D341Med (cell line): ENCODE measurements at places on chromosomes 12 and 14.

GRCh38 chr12:49624921-49625577 lies 1.7 kb downstream of the PRPF40B start:
- DNase-seq = no peak

DNA sequence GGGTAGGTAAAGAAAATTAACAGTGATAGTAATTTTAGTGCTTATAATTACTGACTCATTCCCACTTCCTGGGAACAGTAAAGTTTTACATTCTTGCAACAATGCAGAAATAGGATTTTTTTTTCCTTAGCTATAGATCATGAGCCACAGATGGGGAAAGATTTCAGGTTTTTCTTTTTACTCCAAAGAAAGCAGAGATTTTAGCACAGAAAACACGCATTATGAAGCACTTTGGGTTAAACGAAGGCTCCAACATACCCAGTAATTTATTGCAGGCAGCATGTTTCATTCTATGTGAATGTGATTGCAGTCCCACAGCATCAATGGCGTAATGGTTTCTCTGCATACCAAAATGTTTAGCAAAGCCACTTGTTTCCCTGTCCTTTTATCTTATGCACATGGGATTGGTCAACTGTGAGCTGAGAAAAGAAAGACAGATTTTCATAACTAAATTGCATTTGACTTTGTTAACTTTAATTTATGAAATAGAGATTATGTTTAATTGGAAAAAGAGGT lies 124.6 kb upstream of the E2F7 start:
- DNase-seq = no peak

DNA sequence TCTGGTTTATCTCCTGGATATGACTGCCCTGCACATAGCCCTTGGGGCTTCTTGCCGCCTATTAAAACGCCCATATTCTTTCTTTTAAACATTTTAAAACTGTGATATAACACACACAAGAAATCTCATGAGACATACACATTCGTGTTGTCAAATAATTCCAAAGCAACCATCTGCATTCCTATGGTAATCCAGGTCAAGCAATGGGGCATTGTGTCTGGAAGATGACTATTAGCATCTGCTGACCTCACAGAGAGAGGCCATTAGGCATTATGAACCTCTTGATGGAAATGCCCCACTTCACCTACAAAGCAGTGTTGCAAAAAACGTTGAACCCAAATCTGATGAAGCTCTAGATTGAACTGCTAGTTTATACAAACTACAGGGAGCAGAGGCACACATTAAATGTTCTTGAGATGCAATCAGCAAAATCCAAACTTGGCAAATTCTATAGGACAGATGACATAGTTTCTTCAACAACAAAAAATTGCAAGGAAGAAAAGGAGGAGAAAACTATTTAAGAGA lies 513.8 kb upstream of the CCDC196 start:
- DNase-seq = no peak

DNA sequence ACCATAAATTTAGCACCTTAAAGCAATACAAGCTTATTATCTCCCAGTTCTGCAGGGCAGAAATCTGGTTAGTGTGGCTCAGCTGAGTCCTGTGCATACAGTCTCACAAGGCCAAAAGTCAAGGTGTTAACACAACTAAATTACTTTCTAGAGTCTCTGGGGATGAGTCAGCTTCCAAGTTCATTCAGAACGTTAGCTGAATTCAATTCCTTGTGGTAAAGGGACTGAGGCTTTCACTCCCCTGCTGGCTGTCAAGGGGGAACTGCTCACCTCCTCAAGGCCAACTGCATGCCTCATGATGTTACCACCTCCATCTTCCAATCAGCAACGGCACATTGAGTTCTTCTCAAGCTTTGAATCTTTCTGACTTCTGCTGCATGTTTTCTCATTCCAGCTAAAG lies 27.6 kb downstream of the EML5 start:
- no peak for DNase-seq

DNA sequence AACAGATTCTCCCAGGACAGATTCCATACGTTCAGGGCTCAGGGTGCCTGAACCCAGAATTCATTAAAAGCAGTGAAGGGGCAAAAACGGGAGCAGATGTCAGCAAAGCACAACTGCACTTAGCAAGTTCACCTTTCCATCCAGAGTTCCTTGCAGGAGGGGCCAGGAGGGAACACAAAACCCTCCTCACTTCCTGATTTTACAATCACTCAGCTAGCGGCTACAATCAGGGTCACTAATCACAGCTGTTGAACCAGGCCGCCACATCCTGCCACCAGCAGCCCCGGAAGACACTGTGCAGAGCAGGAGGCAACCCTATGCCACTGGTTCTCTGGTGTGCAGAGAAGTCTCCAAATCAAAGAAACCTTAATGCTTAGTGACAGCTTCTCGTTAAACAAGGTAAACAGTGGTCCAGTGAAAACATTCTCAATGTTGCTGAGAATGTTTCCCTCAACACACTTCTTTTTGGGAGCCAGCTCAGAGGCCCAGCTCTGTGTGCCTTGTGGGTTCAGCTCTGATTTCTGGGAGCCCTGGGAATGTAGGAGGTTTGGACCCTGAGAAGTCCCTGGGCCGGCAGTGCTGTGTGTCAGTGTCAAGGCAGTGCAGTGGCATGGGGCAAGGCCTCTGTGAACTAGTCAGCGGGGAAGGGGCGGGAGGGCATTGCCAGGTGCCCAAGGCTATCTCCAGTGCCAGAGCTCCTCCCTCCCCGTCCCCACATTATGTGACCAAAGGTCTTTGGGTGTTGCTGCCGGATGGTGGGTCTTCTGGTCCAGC lies 54.5 kb downstream of the VCPKMT start:
- no peak for DNase-seq

DNA sequence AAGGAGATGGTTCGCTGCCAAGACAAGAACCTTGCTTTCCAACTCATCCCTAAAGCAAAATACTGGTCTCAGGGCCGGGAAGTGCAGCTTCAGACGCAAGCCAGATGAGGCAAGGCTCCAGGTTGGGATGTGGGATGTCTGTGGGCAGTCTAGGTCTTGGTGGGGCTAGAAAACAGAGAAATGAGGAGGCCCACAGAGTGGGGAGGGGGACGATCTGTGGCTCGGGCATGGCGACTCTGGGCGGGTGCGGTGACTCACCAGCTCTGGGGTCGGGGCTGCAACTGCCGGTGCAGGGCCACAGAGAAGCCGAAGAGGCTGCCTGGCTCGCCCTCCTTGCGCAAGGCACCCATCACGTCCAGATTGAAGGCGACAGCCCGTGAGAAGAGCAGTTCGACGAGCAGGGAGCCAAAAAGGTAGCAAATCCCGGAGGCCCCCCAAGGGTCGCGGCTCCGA lies 459 bp downstream of the ITGA7 start:
- no peak for DNase-seq

DNA sequence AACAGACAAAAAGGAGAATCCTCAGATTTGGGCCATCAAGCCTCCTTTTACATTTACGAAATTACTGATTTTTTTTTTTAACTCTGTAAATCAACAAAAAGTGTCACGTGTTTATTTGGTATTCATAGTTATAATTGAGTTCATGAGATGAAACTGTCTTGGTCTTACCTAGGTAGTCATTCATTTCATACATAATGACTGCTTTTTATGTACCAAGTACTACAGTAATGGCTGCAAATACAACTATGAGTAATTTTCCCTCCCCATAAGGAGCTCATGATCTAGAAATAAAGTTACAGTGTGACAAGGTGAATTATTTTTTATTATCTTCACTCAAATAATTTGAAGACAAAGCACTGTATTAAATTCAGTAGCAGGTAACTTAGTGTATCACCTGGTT lies 6.4 kb upstream of the TBK1 start:
- no peak for DNase-seq

DNA sequence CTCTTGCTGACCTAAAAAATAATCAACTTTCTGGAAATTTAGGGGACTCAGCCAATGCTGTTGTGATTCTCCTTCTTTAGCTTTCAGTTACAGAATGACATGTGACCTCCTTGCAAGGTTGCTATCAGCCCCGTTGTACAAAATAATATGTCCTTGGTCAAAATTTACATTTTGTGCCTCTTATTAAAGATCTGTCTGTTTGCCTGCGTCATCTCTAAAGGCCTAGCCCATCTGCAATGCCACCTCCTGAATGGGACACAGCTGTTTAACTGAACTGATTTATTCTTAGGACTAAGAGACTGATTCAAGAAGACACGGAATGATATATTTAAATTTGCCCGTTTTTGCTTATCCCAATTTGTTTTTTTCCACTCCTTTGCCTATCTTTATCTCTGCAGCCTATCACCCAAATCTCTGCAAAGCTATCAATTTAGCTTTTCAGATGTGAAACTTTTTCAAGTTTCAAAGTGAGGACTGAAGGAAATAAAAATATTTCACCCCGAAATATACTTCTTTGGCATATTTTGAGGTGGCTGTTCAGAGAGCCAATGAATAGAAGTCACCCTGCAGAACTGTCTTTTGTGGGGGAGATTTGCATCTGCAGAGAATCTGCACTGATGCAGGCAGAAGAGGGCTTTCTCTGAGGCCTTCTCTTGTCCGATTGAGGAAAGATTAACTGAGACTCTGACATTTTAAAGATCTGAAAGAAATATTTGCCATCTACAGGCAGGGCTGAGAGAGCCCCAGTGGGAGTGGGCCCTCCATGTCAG lies 126.0 kb downstream of the VEZT start:
- no peak for DNase-seq

DNA sequence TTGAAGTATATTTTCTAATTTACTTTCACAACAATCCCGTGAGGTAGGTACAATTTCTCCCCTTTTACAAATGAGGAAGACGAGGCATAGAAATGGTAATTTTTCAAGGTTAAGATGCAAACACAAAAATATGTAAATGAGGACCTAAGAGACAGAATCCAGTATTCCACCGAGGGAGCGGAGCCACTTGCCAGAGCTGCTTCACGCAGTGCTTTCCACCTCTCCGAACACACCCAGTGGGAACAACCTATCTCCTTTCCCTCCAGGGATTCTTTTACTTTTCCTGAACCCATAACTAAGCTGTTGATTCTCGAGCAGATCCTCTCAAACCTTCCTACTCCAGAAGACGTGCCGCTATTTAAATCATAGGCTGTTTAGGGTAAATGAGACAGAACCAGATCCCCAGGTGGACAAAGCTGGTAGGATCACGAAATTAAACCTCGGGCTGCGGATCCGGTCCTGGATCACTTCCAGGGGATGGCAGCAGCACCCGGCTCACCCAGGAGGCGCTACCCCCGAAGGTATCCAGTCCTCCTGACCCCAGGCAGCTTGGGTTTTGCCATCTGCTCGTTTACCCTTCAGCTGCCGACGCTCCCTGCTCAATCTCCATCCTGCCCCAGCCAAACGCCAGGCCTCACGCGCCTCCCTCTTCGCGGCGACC lies 1.5 kb downstream of the DDHD1 start:
- peak; percentile 86 for DNase-seq

DNA sequence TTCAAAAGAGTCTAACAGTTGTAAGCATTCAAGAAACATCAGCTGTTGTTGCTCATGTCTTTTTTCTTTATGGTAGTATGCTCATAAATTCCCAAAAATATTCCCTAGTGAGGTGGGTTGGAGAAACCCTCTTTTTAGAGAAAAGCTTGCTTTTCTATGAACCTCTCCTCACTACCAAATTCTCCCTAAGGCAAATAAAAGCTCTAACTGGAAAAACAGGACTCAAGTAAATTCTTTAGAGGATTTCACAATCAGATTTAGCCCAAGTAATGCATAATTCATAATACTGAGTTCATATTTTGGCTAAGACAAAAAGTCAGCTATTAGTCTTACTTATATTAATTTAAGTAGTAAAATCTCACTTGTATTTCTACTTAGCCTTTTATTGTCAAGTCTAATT lies 59.1 kb downstream of the DIO2 start:
- DNase-seq = no peak

GRCh38 chr14:103434868-103435442 lies 49.7 kb downstream of the MARK3 start:
- no peak for DNase-seq

- no peak for DNase-seq
These were observed 256.4 kb upstream of the PWP1 start for GRCh38 chr12:107429006-107429705.

GRCh38 chr12:98156697-98157096 lies 358.7 kb upstream of the TMPO start:
- no peak for DNase-seq

DNA sequence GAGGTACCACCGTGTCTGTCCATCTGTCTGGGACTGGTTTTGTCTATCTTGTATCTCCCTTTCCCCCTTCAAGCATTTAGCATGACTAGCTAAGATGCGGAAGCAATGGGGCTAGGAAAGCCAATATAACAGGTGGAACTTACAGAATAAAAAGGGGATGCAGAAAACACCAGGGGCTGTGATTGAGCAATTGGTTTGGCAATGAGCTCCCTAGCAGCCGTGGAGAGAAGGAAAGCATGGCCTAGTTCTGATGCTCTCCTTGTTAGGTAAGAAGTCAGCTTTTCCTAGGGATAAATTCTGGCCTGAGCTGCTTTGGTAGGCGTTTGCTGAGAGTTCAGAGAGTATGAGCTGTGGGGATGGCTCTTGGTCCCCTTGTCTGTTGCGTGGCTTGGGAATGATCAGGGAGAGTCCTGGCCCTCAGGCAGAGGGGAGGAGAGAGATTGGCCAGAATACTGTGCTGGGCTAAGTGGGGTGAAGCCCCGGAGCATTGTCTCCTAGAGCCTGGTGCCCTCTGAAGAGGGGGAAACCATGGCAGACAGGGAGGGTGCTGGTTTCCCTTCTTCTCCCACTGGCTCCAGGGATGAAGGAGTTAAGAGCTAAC lies 7.1 kb downstream of the SETD1B start:
- no peak for DNase-seq

- DNase-seq = no peak
These were observed 249.0 kb downstream of the CACNA1C start for GRCh38 chr12:2301531-2302461.

DNA sequence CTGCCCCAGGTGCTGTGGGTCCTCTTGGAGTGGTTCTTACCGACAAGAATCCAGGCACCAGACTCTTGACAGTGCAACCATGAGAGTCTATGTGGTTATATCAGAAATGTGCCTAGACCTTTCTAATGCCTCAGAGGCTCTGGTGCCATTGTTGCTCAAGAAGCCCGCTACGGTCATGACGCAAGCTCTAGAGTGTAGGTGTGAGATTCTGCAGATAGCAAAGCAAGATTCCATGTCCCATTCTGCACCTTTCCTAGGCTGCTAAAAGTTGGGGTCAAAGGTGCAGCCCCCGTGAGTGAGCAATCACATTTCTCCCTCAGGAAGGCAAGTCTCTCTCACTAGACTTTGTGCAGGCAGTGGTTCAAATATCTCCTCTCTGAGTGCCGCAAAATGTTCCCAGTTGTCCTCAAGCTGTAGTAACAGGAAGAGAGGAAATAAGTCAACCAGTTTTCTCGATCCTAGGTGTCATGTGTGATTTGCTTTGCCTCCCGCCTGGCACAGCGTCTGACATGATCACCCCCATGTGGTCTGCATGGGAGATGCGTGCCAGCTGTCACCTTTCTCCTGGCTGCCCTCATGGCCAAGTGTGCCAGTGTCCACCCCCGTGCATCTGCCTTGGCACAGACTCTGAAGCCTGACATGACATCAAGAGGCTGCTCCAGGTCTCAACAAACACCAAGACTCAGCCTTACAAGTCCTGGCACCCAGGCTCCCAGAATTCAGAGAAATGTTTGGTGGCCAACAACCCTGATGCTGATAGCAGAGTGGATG lies 122.5 kb upstream of the COCH start:
- DNase-seq = peak; percentile 45

DNA sequence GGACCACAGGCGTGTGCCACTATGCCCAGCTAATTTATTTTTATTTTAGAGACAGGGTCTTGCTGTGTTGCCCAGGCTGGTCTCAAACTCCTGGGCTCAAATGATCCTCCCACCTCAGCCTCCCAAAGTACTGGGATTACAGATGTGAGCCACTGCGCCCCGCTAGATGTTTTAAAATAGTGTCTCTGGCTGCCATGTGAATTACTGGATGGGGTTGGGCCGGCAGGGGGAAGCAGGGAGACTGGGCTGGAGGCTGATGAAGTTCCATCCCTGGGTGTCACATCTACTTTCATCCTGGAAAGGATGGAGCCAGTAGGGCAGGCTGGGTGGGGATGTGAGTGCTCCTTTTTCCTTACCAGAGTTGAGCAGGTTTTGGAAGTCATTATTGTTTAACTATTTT lies 46.1 kb downstream of the DNAH10 start:
- DNase-seq = peak; percentile 72
